Thyroid gland (tissue), 4 donors: ENCODE measurements at places on chromosomes 6 and 20. TPM values are rescaled to one million over a fixed set of nuclear protein-coding genes. Genes with fewer than 3 reads are reported as not detected.
A peak's percentile ranks its signal among the peaks of the same experiment; 100 is the strongest.

- DNase-seq = no peak
Observed at GRCh38 chr6:33443619-33444504, 10.5 kb upstream of the ZBTB9 start.

GRCh38 chr6:32816746-32817204 lies at the start of gene HLA-DOB:
HLA-DOB (minus strand) TSS chr6:32817002; CDS start chr6:32816951, 51 bp downstream.
- DNase-seq = no peak

DNA sequence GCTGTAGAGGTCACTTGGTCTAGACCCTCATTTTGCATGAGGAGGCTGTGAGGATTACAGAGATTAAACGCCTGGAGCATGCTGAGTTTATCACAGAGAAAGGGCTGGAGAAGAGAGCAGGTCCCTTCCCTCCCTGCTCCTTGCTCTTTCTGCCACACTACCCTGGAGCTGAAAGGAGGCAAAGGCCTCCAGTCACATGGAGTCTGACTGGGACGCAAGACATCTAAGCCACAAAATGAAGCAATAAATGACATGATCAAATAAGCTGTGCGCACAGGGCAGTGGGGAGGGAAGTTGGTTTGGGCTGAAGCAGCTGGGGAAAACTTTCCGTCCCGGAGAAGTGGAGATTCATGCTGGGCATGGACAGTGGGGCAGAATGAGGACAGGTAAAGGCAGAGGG lies 33.3 kb downstream of the ATXN1 start:
- no peak for DNase-seq

DNA sequence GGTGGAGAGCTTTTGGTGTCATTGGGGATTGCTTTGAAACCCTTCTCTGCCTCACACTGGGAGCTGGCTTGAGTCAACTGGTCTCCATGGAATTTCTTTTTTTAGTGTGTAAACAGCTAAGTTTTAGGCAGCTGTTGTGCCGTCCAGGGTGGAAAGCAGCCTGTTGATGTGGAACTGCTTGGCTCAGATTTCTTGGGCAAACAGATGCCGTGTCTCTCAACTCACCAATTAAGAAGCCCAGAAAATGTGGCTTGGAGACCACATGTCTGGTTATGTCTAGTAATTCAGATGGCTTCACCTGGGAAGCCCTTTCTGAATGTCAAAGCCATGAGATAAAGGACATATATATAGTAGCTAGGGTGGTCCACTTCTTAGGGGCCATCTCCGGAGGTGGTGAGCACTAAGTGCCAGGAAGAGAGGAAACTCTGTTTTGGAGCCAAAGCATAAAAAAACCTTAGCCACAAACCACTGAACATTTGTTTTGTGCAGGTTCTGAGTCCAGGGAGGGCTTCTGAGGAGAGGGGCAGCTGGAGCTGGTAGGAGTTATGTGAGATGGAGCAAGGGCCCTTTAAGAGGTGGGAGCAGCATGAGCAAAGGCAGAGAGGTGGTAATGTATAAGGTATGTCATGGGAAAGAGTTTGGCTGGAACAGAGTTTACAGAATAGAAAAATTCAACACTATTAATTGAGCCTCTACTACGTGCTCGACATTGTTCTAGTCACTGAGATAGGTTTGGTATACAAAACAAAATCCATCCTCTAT lies 31.2 kb downstream of the SRSF3 start:
- peak; percentile 34 for DNase-seq

- DNase-seq = no peak
Observed at GRCh38 chr20:37915434-37915787, 12.5 kb downstream of the VSTM2L start.

DNA sequence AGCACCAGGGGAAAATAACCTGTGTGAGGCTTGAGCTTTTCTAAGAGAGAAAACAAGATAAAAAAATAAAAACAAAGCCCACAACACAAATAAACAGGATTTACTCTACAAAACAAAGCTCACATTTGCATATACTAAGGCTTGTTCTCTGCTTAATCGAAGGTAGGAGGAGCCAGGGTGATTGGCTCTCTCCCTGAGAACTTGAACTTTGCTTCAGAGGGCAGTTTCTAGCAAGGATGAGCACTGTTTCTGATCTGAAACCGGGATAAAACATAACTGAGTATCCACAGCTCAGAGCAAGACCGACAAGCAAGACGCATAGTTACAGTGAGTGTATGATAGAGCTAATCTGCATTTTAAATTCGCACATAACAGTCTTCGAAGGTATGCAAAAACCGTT lies 200.6 kb downstream of the PRKN start:
- DNase-seq = no peak

- DNase-seq = no peak
Observed at GRCh38 chr6:107080036-107080435, 35.3 kb downstream of the BEND3 start.

Gene ZNF76
- total RNA-seq = 54.3 TPM

Gene MAP1LC3A
- total RNA-seq = 139 TPM

Gene SNAP25
- 1.1 TPM for total RNA-seq
